K562 (cell line): ENCODE measurements at places on chromosomes 11 and 22. TPM values are rescaled to one million over a fixed set of nuclear protein-coding genes. Genes with fewer than 3 reads are reported as not detected.

GRCh38 chr11:17605651-17606122 lies 58.6 kb downstream of the OTOG start:
- H3K27ac ChIP-seq, result no peak overlapping the region
- no peak overlapping the region for H3K4me3 ChIP-seq
- no peak for DNase-seq
- H3K4me1 ChIP-seq, result peaks cover 3% of the 10 kb centered on the region; the same call in 1 of the 3 replicates

GRCh38 chr11:98296091-98296880 lies 724.5 kb upstream of the CNTN5 start:
- no peaks in the 10 kb centered on the region for H3K27me3 ChIP-seq
- no peak for DNase-seq
- no peak overlapping the region for H3K27ac ChIP-seq
- H3K36me3 ChIP-seq, result no peaks in the 10 kb centered on the region

DNA sequence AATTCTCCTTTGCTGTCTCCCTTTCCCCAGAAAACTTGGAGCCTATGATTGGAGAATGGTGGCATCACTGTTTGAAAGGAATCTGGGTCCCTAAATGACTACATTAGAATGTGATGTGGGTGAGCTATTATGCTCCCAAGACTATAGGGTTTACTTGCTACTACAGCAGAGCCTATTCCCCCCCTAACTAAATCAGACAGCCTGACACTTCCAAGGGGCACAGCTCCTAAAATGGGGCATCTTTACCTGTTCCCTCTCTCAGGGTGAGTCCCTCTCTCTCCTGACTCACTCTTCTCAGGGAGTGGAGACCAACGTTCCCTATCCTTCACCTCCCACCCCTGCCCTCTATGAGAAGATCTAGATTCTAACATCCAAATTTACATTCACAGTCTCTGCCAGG lies 775 bp upstream of the ISX start:
- DNase-seq, result no peak
- H3K36me3 ChIP-seq, result 0 out of 3 replicates have a peak, but pooled peaks cover 4% of the 10 kb centered on the region
- H3K4me1 ChIP-seq, result peaks cover 21% of the 10 kb centered on the region
- H3K27ac ChIP-seq, result peak overlapping the region; percentile 54; the same call in 2 of the 3 replicates

DNA sequence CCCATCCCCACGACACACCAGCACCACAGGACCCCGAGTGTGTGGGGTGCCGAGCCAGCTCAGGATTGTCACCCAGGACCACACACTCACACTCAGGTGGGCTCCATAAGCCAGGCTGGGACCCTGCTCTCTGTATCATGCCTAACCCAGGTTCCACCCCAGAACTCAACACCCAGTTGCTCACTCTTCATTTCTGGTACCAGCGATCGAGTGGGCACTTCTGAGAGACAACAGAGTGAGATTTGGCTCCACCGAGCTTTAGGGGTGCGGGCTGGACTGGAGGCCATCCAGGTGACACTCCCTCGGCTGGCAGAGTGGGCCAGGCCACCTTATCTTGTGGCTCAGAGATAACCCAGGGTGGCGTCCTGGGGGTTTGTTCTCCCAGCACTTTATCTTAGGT lies 1323.8 kb downstream of the BRD1 start:
- H3K27ac ChIP-seq, result no peak overlapping the region
- no peaks in the 10 kb centered on the region for H3K36me3 ChIP-seq
- H3K4me1 ChIP-seq, result no peaks in the 10 kb centered on the region
- no peak overlapping the region for H3K4me3 ChIP-seq
- DNase-seq, result no peak

DNA sequence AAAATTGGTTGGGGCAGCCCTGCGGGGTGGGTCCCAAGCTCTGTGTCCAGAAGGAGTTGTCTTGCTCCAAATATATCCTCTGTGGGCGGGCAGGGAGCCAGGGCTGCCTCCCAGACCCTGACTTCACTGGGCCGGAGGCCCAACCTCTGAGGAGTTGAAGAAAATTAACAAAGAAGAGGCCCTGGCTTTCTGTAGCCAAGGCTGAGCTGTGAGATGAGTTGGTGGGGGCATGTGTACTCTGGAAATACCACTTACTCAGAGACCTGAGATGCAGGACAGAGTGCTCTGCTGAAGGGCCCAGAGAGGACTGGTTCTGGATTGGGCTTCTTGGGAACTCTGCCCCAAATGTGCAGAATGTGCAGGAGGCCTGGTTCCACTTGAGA lies 96.3 kb downstream of the SWAP70 start:
- peaks cover 23% of the 10 kb centered on the region for H3K4me1 ChIP-seq
- no peak overlapping the region for H3K4me3 ChIP-seq
- no peak overlapping the region for H3K27ac ChIP-seq

The WNT11 gene
- total RNA-seq, result 0.09 TPM in 1 of 2 replicates, not detected in the other
